ENCODE measurements at places on chromosomes 3 and 15.

GRCh38 chr3:149411583-149411982, 34.1 kb upstream of the TM4SF1 start:
- DNase-seq, result no peak

DNA sequence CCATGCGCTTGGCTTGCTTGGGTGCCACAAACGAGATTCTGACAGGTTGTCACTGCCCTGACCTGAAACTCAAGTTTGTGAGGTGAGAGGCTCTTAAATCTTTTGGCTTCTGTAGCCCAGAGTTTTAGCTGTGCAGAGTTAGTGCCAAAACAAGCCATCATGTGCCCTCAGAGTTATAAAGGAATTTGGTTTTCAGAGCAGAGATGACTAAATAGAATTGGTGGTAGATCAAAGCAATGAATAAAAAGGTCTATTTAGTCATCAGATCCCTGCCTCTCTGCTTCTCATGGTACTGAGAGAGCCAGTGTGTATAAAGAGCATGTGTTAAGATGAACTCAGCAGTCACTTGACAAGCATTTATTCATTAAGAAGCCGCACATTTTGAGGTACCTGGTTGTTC, 207.5 kb upstream of the DPH6 start:
- peak; percentile 17 for DNase-seq

GRCh38 chr3:65200310-65200970, 512.6 kb upstream of the ADAMTS9 start:
- DNase-seq, result no peak

- DNase-seq, result no peak
Observed at GRCh38 chr3:28188686-28189085, 52.7 kb upstream of the CMC1 start.

GRCh38 chr15:93217343-93217742, 128.3 kb upstream of the RGMA start:
- no peak for DNase-seq

- DNase-seq, result peak; percentile 74
Observed at GRCh38 chr3:184275961-184276910, at the start of gene ECE2. Gene ECE2 (plus strand): TSS chr3:184276022. CDS start chr3:184276154, 132 bp downstream.

DNA sequence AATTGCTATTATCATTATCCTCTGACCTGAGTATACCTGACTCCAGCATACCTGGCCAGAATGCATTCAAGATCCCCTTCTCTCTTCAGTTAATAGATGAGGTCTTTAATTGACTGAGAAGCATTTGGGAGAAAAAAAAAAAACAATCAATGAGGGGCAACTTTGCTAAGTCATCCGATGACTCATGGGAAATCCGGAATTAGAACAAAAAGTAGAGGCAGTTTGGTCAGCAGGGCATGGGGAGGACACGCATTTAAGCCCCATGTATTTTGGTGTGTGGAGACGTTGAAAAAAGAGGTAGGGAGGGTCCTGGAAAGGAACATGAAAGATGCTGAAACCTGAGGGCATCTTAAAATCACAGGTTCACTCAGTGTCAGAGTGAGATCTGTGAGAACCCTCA, 256.2 kb downstream of the RORA start:
- peak; percentile 69 for DNase-seq

GRCh38 chr3:138377804-138378203, 29.4 kb downstream of the MRAS start:
- no peak for DNase-seq

- DNase-seq, result no peak
Observed at GRCh38 chr3:190972196-190972595, 109.7 kb upstream of the GMNC start.

DNA sequence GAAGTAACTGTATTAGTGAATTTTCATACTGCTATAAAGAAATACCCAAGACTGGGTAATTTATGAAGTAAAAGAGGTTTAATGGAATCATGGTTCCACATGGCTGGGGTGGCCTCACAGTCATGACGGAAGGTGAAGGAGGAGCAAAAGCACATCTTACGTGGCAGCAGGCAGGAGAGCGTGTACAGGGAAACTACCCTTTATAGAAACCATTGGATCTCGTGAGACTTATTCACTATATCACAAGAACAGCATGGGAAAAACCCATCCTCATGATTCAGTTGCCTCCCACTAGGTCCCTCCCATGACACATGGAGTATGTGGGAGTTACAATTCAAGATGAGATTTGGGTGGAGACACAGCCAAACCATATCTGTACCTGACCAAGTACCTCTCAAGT, 812.3 kb upstream of the ALCAM start:
- DNase-seq, result no peak

GRCh38 chr15:26628879-26629529, 143.9 kb downstream of the GABRB3 start:
- DNase-seq, result peak; percentile 93

DNA sequence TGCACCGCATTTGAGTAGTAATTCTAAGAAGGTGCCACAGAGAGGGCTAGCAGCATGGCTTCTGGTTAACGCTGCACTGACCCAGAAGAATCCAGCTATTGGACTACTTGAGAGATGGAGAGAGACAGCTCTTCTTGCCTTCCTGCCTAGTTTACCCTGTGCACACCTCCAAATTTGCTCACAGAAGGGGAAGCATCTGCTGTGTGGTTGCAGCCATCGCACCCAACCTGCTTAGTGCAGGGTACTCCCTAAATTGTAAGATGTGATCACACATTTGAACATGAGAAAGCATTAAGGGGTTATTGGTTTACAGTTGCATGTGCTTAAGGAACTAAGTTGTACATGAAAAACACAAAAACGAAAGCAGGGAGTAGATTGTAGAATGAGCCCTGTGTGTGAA, 122.1 kb downstream of the FOXB1 start:
- no peak for DNase-seq

- DNase-seq, result peak; percentile 33
Observed at GRCh38 chr3:177615015-177615414, 417.7 kb upstream of the TBL1XR1 start.

DNA sequence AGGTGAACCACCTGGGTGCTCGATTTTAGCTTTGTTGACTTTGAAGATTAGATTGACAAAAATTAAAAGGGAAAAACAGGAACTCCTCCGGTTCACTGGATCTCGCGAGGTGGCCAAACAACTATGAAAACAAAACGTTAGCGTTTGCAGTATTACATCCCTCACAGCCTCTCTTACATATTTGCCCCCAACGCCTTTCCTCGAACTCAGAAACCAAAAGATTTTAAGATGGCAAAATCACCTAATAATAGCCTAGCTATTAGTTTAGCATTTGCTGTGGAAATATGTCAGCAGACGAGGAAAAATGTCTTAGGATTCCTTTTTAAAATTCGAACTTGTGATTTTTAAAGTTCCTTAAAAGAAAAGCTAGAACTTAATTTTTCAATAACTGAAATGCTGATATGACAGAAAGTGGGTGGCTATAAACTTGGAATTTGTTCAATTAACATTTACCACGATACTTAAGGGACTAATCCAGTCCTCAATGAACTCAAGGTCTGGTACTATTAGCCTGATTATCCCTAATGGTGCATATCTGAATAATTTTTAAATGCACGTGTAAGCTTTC, 491 bp upstream of the SENP7 start:
- peak; percentile 78 for DNase-seq

DNA sequence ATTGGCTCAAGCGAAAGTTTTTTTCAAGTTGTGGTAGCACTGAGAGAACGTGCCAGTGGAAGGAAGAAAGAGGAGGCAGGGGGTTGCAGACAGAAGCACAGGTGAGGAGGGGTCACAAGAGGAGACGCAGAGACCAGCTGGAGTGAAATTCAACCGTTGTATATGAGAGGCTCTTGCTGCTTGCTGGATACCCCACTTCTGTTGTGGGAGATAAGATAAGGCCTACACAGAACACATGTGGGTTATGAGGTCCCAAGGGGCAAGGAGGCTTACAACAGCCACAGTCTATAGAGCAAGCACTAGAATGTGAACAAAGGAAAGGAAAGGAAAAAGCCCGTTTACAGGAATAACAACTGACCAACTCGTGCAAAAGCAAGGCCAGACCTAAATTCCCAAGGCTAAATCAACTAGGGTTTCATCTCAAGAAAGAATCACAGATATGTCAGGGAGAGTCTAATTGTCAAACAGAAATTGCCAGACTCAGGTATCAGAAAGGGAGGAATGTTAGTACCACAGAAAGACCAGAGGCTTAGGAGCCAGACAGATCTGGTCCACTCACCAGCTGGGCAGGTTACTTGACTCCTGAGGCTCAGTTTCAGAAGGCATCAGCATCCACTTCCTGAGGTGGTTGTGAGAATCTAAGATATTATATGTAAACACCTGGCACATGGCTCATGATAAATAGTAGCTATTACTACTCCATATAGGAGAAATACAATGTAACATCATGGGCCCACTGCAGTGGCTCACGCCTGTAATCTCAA, 60.9 kb downstream of the MSL2 start:
- DNase-seq, result no peak

DNA sequence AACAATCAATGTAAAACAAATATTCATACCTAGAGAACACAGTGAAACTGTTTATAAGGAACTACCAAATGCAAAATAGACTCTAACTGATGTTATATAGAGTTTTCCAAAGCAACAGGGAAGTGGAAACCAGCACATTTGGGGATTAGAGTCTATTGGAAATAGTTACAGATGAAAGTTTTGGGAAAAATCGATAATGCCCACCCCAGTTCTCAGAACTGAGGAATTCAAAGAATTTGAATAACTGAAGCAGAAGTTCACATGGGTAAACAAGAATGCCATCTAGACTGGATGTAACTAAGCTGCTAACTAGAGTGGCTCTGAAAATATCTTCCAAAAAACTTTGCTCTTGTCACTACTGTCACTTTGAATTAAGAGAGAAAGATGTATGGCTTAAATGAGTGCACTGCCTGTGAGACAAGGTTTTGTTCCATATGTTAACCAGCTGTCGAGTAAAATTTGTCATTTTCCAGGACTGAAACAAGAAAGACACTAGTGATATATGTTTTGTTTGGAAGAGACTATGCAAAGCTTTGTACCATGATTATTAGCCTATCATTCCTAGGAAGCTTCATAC, 9.2 kb upstream of the DENND4A start:
- DNase-seq, result no peak

DNA sequence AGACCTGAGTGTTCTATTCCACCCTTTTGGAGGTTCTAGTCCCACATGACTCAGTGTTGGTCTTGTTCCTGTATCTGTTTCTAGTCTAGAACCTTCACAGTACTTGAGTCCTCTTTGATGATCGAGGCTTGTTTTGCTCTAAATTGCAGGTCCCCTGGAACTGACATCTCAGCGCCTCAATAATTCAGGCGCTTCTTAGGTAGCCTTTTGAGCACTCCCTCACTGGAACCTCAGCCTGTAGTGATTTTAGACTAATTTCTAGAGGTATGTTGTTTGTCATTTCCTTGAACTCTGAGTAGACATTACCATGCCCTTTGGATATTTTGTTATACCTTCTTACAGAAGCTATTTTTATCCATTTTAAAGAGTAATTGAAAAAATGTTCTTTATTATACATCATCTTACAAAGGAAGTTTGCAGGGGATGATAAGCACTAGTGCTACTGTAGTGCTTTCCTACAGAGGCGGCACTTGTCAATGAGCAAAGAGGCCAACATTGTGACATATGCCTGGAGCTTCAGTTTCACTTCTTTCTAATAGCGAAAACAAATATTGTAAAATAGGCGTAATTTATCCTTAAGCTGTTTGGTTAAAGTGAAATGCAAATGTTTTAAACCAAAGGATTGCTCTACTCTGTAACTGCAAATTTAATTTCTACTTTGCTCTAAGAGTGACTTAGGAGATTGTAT, 75.7 kb downstream of the EFL1 start:
- DNase-seq, result no peak

DNA sequence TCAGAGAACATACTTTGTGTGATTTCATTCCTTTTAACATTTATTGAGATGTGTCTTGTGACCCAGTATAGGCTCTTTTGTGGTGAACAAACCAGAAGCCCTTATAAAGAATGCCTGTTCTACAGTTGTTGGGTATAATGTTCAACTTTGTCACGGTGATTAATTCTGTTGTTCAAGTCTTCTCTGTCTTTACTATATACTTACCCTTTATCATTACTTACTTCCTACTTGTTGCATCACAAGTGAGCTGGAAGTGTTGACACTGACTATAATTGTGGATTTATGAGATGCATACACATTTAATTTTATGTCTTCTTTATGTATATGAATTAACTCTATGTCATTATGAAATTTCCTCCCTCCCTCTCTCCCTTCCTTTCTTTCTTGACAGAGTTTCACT, 59.7 kb upstream of the TBL1XR1 start:
- DNase-seq, result no peak

GRCh38 chr3:24128199-24129005, 183.3 kb downstream of the NR1D2 start:
- peak; percentile 79 for DNase-seq

DNA sequence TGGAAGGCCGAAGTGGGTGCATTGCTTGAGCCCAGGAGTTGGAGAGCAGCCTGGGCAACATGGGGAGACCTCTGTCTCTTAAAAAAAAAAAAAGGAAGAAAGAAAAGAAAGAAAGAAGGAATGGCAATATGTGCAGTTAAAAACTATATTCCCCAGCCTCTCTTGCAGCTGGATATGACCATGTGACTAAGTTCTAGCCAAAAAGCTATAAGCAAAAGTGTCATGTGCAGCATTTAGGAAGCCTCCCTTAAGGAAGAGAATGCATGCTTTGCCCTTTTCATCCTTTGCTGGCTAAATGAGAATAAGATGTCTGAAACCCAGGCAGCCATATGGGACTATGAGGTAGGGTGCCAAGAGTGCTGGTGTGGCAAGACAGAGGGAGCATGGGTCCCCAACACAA, 21.8 kb downstream of the CYP19A1 start:
- no peak for DNase-seq

DNA sequence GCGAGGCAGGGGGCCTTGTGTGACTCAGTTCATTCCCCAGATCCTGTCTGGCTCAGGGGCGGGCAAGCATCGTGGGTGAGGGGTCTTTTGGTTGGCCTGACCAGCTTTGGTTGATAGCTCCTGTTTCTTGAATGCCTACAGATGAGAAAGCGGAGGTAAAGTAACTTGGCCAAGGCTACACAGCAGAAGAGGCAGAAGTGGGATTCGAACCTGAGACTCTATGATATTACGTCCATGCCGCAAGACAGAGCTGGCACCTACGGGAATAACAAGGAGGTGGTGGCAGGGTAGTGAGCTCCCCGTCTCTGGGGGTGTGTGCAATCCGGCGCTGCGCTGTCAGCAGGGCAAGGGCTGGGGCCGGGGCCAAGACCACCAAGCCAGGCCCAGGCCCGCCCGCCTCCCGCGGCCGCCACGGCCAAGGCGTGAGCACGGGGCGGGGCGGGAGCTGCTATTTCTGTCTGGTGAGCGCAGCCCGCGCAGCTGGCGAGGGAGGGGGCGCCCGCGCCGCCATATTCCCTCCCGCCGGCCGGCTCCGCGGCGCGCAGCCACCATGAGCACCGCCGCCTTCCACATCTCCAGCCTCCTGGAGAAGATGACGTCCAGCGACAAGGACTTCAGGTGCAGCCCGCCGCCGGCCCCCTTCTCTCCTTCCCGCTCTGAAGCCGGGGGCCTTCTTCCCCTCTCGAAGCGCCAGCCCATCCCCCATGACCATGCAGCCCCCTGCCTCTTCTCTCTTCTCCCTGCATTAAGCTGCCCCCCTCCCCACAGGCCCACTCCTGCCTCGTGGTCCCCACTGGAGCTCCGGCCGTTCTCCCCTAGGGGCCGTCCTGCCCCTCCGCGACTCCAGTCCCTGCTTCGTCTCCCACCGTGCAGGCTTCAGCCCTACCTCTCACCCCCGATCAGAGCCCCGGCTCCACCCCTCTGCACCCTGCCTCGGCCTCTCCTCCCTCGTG, at the start of gene CAND2:
Gene CAND2 (plus strand): TSS at position 510 of the 953 bp plus-strand sequence. CDS start 41 bp downstream, at position 551.
- peak; percentile 75 for DNase-seq

All from GM03348 (cell line).